ENCODE measurements at places on chromosomes 12 and 14.

DNA sequence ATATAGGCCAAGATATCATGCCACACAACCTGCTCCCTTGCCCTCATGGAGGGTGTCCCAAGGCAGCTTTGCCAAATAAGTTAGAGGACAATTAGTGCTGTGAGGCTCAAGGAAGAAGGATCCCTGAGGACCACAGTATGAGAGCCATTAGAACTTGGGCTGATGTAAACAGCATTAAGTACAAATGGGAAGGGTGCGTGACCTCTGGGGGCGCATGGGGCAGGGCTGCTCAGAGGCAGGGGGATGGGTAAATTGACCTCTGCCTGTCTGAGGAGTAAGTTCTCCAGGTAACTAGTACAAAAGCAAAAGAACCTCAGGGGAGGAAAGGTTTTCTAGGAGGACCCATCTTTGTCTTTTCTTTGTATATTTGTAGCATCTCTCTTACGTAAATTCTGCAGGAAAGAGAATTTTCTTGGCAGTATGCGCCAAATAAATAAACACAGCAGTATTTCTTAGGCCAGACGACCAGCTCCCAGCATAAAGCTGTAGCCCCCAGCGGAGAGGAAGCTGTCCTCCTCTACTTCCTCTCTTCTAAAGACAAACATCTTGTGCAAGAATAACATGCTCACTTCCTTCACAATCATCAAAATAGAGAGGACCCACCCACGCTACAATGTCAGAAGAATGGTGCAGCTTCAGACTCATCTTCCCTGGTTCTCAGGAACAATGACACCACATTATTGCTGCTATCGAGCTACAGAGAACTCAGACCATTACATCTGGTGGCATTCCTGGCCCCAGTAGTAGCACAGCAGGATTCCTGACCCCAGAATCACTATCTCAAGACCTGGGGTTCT, 16.4 kb upstream of the VWF start:
- no peak for DNase-seq

DNA sequence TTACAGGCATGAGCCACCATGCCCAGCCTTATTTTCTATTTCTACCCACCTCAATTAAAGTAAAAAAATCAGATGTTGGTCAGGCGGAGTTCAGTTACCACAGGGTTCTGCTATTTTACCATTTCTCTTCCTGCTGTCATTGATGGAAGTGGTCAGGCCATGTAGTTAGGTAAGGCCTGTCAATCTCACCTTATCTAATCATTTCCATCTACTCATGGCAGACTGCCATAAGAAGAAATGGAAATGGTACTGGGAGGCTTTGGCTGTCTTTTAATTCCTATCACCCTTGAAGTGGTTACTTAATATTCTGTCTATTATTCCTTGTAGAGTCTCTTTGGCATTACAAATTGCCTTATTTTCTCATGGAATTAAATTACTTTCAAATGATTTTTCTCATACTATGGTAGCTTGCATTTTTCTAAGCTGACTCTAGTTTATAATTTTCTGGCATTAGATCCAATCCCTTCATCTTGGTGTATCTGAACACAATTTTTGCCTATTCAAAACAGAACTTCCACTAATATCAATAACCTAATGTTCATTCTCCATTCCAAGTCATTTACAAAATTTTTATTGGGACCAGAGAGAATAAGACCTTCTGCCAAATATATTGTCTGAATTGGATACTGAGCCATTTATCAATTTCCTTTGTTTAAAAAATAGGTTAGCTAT, 198.7 kb downstream of the DACT1 start:
- DNase-seq: no peak

DNA sequence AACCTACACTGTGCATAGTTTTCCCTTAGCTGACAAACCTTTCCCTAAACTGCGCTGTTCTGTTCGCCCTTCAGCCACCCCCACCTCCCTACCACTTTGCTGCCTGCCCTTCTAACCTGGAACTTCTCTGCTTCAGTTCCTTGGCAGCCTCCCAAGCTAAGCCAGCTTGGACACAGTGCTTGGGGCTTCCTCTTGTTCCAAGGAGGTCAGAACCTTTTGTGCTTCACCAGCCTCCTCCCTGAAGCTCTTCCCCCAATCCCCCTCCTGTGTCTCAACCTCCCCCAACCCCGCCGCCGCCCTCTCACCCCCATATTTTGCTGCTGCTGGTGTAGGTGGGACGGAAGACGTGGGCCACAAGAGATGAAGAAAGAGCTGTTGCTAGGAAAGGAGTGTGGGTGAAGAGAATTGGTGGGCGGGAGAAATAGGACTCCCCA, 8.1 kb upstream of the RIC8B start:
- DNase-seq: no peak

- DNase-seq: no peak
These were observed 1.4 kb downstream of the FIGNL2 start for GRCh38 chr12:51846911-51847642.

DNA sequence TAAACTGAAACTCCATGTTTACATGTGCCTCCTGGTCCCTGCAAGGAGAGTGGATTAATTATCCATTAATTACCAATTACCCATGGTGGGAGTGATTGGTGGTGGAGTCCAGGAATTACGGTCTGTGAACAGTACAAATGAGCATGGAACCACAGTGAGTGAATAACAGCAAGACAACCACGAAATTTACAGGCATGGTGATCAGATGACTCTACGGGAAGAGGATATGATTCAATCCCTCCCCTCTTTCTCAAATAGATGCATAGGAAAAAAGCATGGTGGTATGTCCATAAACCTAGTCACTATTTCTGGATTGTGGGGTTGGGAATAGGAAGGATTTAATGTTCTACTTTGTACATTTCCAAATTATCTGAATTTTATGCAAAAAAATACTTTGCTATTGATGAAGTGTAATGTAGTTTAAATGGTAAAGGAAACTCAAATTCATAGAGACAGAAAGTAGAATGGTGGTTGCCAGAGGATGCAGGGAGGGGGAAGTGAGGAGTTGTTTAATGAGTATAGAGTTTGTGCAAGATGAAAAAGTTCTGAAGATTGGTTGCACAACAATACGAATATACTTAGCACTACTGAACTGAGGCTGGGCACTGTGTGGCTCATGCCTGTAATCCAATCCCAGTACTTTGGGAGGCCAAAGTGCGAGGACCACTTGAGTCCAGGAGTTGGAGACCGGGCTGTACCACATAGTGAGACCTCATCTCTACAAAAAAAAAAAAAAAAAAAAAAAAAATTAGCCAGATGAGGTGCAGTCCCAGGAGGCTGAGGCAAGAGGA, 41.2 kb upstream of the C12orf75 start:
- DNase-seq: no peak

GRCh38 chr14:37508503-37508902, 86.5 kb downstream of the FOXA1 start:
- DNase-seq: no peak

DNA sequence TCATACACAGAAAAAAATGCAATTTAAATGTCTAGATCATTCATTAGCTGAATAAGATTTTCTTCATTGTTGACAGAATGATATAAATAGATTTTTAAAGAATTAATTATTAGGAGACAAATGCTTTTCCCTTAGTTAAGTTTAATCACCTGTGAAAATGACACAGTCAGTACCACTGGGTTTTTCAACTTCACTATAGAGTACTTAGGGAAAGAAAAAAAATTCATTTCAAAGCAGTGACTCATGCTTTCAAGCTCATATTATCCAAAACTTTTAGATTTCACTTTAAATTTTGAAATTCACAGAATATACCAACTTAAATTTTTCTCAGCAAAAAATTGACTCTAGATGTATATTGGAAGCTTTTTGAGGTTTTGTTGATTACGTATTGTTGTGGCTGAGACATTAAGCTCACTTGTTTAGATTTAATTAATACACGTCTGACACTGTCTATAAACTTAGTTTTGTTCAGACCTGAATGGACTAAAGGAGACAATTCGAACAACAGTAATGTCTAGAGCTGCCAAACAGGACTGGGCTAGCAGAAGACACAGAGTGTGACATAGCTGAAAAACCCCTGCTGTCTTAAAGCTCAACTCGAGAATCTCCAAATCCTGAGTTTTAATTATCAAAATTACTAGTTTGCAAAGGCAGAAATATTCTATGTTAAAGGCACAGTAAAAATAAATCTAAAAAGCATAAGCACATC, 1.6 kb downstream of the MGAT4C start:
- DNase-seq: no peak

- DNase-seq: no peak
These were observed 1.6 kb downstream of the ALDH2 start for GRCh38 chr12:111768159-111768895.

- DNase-seq: no peak
These were observed 41.6 kb upstream of the ESRRB start for GRCh38 chr14:76334316-76334715.

DNA sequence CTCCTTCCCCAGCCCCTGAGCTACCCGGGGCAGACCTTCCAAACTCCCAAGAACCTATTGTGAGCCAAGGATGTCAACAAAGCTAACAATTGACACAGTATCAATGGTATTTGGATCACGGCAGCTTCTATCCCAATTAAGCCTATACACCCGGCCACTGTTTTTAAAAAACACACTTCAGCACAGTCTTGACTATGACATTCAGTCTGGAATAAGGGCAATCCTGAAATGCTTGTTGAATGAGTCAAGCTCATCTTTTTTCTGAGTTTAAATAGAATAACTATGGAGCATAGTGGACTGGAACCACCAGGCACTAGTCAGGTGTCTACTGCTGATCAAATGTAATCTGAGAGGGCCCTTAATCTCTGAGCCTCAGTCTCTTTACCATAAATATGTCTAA, 5.7 kb downstream of the DENND5B start:
- no peak for DNase-seq

DNA sequence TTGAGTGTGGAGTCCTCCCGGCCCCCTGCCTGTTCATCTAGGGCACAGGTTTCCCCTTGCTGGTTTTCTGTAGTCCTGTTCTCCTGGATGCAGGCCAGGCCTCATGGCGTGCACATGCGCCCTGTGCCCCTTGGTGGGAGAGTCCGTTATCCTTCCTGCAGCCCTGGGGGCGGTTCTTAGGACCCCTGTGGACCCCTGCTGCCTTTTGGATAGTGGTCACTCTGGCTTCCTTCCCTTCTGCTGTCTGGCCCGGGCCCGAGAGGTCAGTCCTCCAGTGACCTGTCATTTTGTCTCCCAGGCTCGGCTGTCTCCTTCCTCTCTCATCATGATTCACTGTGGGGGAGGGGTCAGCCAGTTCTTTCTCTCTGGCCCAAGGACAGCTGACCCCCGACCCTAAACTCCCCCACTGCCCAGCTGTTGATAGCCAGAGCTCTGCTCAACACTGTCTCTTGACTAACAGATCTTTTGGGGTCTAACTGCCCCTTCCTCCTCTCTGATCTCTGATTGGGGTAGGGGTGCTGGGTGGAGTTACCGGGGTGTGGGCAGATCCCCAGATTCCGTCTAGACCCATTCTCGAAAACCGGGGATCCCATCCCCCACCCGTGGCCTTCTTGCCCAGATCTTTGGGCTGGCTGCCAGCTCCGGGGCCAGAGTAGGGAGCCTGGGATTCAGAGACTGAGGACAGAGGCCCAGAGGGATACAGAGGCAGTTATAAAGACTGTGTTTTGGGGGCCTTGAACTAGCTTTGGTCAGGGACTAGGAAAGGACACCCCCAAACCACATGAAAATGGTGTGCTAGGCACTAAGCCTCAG, 7.0 kb downstream of the CCND2 start:
- DNase-seq: no peak

- no peak for DNase-seq
These were observed 15.5 kb upstream of the ANO4 start for GRCh38 chr12:100778967-100779590.

GRCh38 chr14:42855085-42855484, 1248.4 kb downstream of the LRFN5 start:
- DNase-seq: no peak

DNA sequence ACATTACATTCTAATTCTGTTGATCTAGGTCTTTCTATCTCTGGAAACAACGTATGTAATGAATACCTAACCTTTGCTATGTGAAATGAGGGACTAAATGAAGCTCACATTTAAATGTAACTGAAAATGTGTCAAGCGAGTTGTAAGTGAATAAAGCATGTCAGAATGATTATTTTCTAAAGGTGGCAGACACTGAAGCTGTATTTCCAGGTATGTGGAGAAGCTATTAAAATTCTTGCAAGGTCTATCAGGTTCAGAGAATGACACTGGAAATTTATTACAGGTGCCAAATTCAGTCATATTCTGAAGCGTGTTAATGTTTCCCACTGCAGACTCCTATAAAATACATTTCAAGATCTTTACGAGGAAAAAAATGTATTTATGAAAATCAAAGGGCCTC, 641.4 kb downstream of the RPS29 start:
- no peak for DNase-seq

DNA sequence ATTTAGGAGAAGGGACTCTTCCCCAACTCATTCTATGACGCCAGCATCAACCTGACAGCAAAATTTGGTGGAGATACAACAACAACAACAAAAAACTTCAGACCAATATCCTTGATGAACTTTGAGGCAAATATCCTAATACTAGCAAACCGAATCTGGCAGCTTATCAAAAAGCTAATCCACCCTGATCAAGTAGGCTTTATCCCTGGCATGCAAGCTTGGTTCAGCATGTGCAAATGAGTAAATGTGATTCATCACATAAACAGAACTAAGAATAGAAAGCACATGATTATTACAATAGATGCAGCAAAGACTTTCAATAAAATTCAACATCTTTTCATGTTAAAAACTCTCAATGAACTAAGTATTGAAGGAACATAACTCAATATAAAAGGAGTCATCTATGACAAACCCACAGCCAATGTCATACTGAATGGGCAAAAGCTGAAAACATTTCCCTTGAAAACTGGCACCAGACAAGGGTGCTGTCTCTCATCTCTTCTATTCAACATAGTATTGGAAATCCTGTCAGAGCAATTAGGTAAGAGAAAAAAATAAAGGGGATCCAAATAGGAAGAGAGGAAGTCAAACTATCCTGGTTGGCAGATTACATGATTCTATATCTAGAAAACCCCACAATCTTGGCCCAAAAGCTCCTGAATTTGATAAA, 233.3 kb downstream of the CCDC59 start:
- DNase-seq: peak; percentile 22

- no peak for DNase-seq
These were observed 112.3 kb upstream of the DNM1L start for GRCh38 chr12:32566663-32567295.

DNA sequence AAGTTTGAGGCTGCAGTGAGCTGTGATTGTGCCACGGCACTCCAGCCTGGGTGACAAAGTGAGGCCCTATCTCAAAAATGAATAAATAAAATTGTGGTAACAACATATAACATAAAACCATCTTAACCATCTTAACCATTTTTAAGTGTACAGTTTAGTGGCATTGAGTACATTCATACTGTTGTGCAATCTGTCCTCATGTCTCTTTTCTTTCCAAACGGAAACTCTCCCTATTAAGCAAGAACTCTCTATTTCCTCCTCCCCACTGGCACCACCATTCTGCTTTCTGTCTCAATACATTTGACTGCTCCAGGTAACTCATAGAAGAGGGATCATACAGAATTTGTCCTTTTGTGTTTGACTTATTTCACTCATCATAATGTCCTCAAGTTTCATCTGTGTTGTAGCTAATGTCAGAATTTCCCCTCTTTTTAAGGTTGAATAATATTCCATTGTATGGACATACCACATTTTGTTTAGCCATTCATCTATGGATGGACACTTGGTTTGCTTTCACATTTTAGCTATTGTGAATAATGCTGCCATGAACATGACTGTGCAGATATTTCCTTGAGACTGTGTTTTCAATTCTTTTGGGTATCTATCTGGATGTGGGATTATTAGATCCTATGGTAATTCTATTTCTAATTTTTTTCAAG, 4.4 kb upstream of the MARK3 start:
- DNase-seq: no peak

GRCh38 chr12:24424889-24425600, 475.6 kb upstream of the SOX5 start:
- DNase-seq: no peak
